ENCODE measurements at places on chromosomes 1 and 21.

GRCh38 chr1:234018816-234019215 lies 114.3 kb downstream of the SLC35F3 start:
- DNase-seq = no peak

DNA sequence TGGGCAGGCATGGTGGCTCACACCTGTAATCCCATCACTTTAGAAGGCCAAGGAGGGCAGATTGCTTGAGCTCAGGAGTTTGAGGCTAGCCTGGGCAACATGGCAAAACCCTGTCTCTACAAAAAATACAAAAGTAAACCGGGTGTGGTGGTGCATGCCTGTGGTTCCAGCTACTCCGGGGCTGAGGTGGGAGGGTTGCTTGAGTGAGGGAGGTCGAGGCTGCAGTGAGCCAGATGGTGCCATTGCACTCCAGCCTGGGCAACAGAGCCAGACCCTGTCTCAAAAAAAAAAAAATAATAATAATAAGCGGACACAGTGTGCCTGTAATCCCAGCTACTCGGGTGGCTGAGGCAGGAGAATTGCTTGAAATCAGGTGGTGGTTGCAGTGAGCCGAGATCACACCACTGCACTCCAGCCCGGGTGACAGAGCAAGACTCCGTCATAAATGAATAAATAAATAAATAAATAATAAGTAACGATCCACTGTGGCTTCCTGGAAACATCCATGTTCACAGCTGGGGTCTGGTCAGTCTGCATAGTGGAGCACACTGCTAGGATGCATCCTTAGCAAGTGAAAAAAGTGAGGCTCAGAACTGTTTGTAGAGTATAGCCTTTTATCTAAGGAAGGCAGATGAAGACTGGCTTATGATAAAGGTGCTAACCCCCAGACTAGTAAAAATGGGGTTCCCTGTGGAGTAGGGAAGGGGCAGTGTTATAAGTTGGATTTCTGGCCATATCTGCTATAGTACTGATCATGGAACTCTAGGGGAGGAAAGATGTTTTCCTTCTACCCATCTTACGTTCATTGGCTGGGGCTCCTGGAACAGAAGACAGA lies 15.7 kb downstream of the PKNOX1 start:
- DNase-seq = no peak

- DNase-seq = no peak
Measured at GRCh38 chr1:117014209-117014608, 12.6 kb downstream of the CD101 start.

DNA sequence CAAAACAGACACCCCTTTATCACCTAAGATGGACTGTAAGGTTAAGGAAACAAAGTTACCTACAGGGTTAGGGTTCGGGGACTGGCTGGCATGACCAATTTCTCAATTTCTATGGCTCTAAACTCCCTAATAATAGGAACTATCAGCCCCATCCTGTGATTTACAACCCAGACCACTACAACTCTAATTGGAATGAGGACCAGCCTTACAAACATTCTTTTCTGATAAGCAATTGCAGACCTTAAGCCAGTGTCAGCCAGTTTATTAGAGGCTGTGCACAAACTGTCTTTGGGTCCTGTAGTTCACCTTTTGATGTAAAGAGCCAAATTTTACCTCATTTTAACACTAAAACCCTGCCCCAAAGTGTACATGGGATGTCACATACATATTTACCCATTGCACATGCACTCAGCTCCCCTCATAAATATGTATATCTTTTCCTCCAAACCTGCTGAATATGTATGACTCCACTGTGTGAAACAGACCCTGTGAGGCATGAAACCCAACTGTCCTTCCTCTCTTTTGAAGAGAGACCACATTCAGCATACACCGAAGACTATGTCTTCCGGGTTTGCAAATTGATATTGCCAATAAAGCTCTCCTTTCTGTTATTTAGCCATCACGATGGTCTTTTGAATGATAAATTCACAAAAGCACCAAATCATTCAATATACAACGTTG lies 7.3 kb upstream of the APP start:
- DNase-seq = no peak

DNA sequence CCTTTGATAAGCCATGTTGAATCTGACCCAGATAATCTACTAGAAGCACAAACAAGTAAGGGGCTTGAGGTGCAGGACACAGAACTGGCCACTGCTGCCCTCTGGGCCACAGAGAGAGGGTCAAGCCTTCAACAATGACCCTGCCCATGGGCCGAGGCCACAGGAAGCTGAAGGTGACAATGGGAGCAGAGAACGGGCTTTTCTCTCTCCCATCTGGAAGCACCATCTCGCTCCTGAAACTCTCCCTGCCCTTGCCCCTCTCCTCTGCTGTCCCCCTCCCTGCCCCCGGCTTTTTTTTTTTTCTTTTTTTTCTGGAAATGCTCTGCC lies 133.1 kb upstream of the DUSP10 start:
- no peak for DNase-seq

DNA sequence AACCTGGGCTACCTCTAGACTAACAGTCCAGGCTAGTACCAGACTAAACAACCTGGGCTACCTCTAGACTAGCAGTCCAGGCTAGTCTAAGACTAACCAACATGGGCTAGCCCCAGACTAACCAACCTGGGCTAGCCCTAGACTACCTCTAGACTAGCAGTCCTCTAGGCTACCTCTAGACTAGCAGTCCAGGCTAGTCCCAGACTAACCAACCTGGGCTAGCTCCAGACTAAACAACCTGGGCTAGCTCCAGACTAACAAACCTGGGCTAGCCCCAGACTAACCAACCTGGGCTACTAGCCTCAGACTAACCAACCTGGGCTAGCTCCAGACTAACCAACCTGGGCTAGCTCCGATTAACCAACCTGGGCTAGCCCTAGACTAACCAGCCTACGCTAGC lies 2.0 kb downstream of the TFF2 start:
- DNase-seq = no peak

DNA sequence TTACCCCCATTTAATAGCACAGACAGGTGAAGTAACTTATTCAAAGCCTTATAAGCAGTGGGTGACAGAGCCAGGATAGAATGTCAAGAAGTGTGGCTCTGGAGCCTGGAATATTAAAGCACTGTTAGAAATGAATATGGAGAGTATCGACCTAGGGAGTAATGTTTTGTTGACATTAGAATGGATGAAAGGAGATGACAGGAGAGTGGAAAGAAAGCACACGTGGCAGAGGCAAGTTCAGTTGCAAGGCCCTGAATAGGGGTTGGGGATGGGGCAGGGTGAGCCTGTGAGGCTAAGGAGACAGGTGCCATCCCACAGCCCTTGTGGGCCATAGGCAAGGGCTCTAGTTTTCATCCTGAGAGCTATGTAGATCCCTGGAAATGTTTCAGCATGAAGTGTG lies 125.5 kb upstream of the PLXNA2 start:
- DNase-seq = no peak

DNA sequence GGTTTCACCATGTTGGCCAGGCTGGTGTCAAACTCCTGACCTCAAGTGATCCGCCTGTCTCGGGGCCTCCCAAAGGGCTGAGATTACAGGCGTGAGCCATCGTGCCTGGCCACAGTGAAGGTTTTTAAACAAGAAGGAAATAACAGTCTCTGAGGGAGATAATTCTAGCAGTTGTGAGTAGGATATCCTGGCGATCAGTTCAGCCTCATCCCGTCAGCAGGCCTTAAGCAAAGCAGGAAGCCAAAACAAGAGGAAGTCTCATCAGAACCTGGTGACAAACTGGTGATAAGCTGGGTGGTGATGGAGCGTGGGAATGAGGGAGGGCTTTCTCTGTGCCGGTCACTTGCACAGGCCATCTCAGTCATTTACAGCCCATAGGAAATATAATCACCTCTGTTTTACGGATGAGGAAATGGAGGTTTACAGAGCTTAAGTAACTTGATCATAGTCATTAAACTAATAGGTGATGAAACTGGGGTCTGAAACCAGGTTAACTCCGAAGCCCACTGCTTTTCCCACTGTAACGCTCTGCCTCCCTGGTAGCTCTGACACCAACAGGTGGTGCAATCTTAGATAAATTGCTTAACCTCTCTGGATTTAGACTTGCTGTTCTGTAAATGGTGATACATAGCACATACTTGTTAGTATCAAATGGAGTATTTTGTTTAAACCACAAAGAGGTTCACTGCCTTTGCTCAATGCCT lies 40.8 kb upstream of the A3GALT2 start:
- no peak for DNase-seq

DNA sequence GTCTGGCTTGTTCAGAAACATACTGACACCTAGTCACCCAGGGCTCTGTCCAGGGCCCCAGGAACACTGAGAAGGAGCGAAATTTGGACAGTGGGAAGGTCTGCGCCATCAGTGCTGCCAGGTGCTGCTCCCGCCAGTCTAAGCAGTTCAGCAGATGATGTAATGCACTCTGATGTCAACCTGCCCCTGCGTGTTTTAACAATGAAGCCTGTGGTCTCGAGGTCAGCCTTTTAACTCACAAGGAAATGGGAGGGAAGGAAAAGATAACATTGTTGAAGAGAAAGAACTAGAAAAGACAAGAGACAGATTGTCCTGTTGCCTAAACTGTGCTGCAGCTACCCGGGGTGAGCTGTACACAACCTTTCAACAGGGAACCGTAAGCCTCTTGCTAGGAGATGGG lies 126.6 kb upstream of the IFFO2 start:
- DNase-seq = no peak

- DNase-seq = no peak
Measured at GRCh38 chr1:1050577-1051052, 23.5 kb downstream of the RNF223 start.

- DNase-seq = peak; percentile 10
Measured at GRCh38 chr1:119968068-119968492, 71.8 kb upstream of the ADAM30 start.

GRCh38 chr1:186761358-186761757 lies 67.4 kb upstream of the PLA2G4A start:
- no peak for DNase-seq

DNA sequence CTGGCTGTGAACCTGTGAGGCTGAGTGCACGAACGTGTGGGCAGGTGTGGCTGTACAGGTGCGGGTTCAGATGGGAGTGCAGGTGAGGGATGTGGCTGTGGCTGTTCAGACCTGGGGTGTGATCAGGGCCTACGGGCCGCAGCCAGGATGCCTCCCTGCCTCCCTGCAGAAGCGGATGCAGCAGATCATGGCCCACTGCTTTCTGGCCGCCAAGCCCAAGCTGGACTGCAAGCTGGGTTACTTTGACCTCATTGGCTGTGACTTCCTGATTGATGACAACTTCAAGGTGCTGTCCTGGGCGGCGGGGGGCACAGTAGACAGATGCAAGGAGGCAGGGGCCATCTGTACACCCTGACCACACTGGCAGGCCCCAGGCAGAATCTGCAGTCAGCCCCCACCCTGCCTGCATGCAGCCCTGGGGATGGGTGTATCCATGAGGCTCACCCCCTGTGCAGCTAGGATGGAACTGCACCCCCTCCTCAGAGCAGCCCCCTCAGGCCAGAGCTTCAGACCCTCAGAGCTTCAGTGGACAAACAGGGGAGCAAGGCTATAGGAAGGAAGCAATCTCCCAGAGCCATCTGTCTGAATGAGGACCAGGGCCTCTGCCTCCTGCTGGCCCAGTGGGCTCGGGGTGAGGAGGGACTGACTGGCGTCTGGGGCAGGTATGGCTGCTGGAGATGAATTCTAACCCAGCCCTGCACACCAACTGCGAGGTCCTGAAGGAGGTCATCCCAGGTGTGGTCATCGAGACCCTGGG lies 9.8 kb downstream of the TNFRSF18 start:
- DNase-seq = no peak

DNA sequence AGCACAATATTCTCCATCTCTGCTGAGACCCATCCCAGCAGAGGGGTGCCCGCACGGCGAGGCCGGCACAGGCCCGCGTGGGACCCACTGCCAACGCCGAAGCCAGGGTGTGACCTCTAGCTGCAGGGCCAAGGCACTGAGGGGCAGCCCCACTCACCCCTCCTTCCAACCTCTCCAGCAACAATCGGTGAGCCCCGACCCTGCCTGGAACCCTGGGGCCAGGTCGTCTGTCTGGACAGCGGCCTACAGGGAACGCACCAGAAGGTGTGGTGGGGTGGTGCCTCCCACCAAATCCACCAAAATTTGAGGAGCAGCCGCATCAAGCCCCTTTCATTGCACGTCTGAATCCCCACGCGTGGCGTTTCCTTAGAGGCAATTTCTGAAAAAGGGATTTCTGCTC lies 63.0 kb upstream of the ADARB1 start:
- DNase-seq = no peak

DNA sequence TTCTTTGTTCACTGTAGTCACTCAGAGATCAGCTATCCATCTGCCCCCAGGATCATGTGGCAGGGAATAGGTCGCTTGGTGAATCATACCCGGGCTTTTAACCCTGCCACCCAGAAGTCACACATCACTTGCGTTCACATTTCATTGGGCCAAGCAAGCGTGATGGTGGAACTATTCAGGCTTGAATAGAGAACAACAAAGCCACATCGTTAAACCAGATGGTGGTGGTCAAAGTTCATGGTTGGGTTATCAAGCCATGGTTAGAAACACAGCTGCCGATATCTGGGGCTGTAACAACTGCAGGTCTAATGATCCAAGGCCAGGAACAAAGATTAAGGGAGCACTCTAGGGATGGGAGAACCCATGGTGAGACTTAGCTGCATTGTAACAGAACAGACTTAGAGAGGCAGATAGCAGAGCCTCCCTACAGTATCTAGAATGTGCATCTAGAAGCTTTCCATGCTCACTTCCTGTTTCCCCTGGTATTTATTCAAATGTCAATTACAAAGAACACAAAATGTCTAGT lies 40.0 kb upstream of the PTPRC start:
- no peak for DNase-seq

DNA sequence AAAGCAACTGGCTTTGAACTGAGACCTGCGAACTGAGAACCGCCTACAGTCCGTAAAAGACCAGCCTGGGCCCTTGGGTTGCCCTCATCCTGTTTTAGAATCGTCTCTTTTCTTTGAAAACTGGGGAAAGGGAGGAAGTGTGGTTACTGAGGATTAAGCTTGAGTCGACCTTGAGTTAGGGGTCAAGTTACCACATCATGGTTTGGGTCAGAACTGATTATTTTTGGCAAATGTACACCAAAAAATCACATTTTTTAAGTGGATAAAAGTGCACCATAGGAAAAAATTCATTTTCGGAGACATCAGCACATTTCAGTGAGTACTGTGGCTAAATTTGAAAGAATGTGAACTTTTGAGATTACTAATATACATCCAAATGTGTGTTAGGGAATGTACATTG lies 76.9 kb upstream of the KAZN start:
- DNase-seq = no peak

DNA sequence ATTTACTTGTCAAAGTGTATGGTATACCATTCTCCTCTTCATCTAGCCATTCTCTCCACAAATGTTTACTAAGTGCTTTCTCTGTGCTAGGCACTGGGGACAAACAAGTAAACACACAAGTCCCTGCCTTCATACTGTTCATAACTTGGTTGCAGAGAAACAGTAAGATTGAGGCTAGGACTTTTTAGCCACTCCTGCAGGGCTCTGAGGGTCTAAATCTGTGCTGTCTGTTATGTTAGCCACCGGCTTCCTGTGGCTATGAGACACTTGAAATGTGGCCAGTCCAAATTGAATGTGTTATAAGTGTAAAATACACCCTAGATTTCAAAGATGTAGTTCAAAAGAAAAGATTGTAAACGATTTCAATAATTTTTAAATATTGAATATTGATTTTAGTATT lies 50.2 kb downstream of the AZIN2 start:
- no peak for DNase-seq
